ENCODE measurements at places on chromosomes 3 and 15.

DNA sequence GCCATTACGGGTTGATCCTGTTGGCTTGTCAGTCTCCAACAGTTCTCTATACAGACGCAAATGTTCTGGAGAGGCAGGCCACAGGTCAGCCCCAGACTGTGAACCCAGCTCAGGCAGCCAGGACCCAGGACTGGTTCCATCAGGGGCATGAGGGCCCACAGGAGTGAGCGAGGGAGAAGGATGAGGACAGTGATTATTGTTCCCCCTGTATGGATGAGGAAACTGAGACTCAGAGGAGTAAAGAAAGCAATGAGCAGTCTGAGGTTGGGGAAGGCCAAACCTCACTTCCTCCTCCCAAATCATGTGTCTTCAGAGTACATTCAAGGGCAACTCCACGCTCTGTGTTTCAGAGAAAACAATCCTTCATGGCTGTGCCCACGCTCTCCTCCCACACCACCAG is 121.9 kb downstream of the RPLP1 start:
- DNase-seq = no peak

DNA sequence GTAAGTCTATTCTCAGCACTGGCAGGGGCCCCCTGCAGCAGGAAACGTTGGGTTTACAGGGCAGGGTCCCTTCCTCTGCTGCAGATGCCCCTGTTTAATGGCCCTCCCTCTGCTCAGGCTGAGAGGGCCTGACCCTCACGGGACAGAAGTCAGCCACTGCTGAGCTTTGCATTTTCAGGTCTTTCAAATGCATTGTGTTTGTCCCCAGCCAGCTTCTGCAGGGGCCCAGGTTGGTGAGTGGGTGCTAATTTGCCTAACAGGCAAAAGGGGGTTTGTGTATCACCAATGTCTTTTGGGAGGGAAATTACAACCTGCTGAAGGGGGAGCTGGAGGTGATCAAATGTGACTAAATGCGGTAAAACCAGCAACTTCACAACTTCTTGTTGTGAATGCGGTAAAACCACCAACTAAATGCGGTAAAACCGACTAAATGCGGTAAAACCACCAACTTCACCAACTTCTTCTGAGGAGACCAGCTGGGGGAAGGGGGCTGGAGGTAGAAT is 44.8 kb upstream of the UBE2E1 start:
- DNase-seq = no peak

DNA sequence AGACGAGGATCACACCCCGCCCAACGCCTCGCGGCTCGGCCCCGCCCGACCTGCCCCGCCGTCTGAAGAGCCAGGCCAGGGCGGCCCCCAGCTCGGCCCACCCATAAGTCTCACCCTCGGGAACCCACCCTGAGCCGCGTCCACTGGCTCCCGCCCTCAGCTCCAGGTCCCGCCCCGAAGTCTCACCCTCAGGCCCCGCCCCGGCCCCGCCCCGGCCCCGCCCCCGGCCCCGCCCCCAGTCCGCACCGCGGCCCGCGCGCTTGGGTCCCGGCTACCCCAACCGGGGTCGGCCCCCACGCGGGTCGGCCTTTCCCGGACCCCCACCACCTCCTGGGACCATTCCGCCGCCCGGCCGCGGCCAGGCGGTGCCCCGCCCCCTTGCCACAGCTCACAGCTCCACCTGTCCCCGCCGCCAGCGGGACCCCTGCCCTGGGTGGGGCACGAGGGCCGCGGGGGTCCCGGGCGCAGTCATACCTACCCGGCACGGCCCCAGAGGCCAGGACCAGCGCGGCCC is 489 bp downstream of the CSPG5 start:
- DNase-seq = peak; percentile 46

GRCh38 chr15:83844742-83845141 is 190.8 kb downstream of the ADAMTSL3 start:
- no peak for DNase-seq

- DNase-seq = no peak
Measured at GRCh38 chr3:187587076-187587475, 83.1 kb downstream of the SST start.

- DNase-seq = no peak
Measured at GRCh38 chr3:48408823-48409281, 21.0 kb downstream of the PLXNB1 start.

DNA sequence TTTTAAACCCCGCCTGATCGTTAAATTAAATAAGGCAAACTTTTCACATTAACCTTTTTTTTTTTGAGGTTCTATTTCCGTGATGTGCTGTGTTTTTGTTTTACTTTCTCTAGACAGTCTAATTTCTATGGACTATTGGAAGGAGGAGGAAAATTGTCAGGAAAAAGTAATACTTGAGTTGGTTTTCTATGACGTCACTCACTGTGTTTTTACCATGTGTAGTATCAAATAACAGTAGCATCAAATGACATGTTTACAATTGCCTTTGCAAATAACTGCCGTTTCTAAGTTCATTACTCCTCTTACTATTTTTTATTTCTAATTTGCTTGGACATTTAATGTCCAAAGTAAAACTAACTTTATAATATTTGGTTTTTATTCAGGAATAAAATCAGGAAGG is 32.3 kb downstream of the MYO1E start:
- DNase-seq = no peak
